ENCODE measurements at places on chromosomes 1 and 21. TPM values are rescaled to one million over a fixed set of nuclear protein-coding genes. Genes with fewer than 3 reads are reported as not detected.

The LMOD1 gene
- polyA plus RNA-seq: 0.34 TPM

The REN gene
- polyA plus RNA-seq: not detected

The CHI3L2 gene
- not detected for polyA plus RNA-seq

The TTLL7 gene
- polyA plus RNA-seq: 45.7 TPM

The MIXL1 gene
- not detected for polyA plus RNA-seq

The KRTAP7-1 gene
- not detected for polyA plus RNA-seq
